Nasal cavity respiratory epithelium epithelial cell of viscerocranial mucosa (primary cell): ENCODE measurements at places on chromosomes 16 and 17. TPM values are rescaled to one million over a fixed set of nuclear protein-coding genes. Genes with fewer than 3 reads are reported as not detected.

The MT1A gene
- total RNA-seq, result not detected in 2 replicates

The SLC13A2 gene
- total RNA-seq, result 0.07 TPM in 1 of 2 replicates, not detected in the other

The SYT17 gene
- 0.34 and 3.3 TPM in 2 replicates for total RNA-seq

The TEX19 gene
- total RNA-seq, result not detected in 2 replicates

The FBRS gene
- 14.7 and 20.6 TPM in 2 replicates for total RNA-seq

The FOXO3B gene
- total RNA-seq, result 2.1 and 3.0 TPM in 2 replicates

The MARCHF10 gene
- total RNA-seq, result under 0.01 and 0.07 TPM in 2 replicates

The SYNGR3 gene
- total RNA-seq, result 1.1 and 4.4 TPM in 2 replicates

The TLCD3A gene
- total RNA-seq, result 23.9 and 49.3 TPM in 2 replicates

The SOST gene
- total RNA-seq, result not detected in 2 replicates
